ENCODE measurements at places on chromosomes 3 and 15. TPM values are rescaled to one million over a fixed set of nuclear protein-coding genes. Genes with fewer than 3 reads are reported as not detected.
A peak's percentile ranks its signal among the peaks of the same experiment; 100 is the strongest.

DNA sequence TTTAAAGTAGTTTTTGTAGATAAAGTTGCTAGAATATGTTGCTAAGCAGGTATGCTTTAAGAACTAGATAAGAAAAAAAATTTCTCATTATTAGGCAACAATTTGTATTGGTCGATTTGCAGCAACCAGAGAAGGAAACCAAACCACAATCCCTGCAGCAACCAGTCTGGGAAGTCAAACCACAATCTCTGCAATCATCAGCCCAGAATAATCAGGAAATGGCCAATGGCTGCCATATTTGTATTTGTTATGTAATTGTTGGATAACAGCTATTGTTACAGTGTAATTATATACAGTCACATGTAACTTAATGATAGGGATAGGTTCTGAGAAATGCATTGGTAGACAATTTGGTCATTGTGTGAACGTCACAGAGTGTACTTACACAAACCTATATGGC, 23.6 kb downstream of the STXBP5L start:
- H3K4me1 ChIP-seq, result no peaks in the 10 kb centered on the region
- no peak overlapping the region for H3K4me3 ChIP-seq
- no peaks in the 10 kb centered on the region for H3K27me3 ChIP-seq
- no peaks in the 10 kb centered on the region for H3K36me3 ChIP-seq

Gene KIF7
- total RNA-seq, result 8.2 TPM

- H3K36me3 ChIP-seq, result no peaks in the 10 kb centered on the region
- H3K4me3 ChIP-seq, result no peak overlapping the region
- H3K27ac ChIP-seq, result no peak overlapping the region
- H3K4me1 ChIP-seq, result peaks cover 11% of the 10 kb centered on the region
- H3K27me3 ChIP-seq, result no peaks in the 10 kb centered on the region
These were observed 8.6 kb upstream of the ZNF148 start for GRCh38 chr3:125383744-125384143.

- H3K4me3 ChIP-seq, result no peak overlapping the region
- H3K27ac ChIP-seq, result no peak overlapping the region
- H3K27me3 ChIP-seq, result peaks cover 1% of the 10 kb centered on the region
- no peaks in the 10 kb centered on the region for H3K36me3 ChIP-seq
These were observed 124.7 kb upstream of the FRMD4B start for GRCh38 chr3:69510481-69511030.

DNA sequence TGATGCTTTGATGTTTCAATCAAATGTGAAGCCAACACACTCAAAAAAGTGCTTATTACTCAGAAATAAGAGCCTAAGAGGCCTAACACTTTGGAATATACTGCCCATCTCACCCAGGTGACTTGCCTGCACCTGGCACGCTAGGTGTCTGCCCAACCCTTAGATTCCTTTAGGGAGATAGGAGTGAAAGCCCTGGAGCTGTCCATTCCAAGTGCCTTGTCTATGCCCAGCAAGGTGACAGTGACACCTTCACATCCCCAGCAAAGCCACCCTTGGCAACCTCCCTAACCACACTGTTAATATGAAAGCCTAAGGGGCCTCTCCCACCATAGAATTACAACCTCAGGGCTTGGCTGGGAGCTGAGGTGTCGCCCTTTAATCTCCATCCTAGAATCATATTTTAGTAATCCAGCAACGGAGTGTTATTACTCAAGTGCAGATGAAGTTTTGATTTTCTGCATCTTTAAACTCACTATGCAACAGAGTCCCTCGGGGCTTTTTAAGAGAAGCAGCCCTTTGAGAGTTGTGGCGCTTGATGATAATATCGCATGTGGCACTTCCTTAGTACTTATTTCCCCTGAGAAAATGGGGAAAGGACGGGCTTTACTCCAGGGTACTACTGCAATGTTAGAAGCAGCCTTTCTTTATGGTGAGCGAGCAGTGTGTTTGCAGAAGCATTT, 24.8 kb downstream of the ATP10A start:
- H3K27ac ChIP-seq, result no peak overlapping the region
- no peaks in the 10 kb centered on the region for H3K27me3 ChIP-seq
- H3K36me3 ChIP-seq, result no peaks in the 10 kb centered on the region
- DNase-seq, result no peak
- H3K4me1 ChIP-seq, result no peaks in the 10 kb centered on the region

- no peaks in the 10 kb centered on the region for H3K4me1 ChIP-seq
- peak; percentile 38 for DNase-seq
- H3K36me3 ChIP-seq, result no peaks in the 10 kb centered on the region
- H3K27me3 ChIP-seq, result no peaks in the 10 kb centered on the region
- H3K4me3 ChIP-seq, result no peak overlapping the region
- H3K27ac ChIP-seq, result no peak overlapping the region
These were observed 50.6 kb downstream of the GMNC start for GRCh38 chr3:190811775-190812480.

DNA sequence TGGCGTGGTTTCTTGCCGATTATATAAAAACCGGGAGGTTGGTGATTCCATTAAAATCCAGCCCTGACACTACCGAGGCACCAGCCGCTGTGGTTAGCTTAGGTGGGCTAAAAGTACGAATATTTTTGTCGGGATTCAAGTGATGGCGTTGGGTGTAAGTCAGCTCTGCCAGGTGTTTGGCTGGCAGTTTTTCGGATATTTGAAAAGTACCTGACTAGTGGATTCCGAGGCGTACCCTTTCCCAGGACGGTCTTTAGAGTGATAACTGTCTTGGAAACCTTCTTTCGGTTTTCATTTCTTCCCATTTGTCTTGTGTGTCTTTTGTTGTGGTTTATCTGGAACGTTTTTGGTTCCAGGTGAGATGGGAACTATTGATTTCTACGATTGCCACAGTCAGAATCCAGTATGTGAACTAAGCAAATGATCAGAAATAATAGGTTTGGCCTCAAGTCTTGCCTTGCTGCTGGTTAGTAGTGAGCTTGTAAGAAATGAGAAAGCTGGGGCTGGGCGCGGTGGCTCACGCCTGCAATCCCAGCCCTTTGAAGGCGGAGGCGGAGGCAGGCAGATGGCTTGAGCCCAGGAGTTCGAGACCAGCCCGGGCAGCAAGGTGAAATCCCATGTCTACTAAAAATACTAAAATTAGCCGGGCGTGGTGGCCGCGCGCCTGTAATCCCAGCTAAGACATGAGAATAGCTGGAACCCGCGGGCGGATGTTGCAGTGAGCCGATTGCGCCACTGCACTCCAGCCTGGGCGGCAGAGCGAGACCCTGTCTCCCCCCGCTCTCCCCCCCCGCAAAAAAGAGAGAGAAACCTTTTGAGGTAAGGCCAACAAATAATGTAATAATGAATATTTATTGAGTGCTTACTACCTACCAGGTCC, 1.4 kb downstream of the FYTTD1 start:
- H3K27ac ChIP-seq, result peak overlapping the region; percentile 49
- peak; percentile 16 for DNase-seq
- peaks cover 13% of the 10 kb centered on the region for H3K4me1 ChIP-seq

- no peaks in the 10 kb centered on the region for H3K36me3 ChIP-seq
- H3K27ac ChIP-seq, result no peak overlapping the region
- no peaks in the 10 kb centered on the region for H3K4me1 ChIP-seq
These were observed 75.9 kb downstream of the DGKG start for GRCh38 chr3:186286114-186286513.

Gene SOX14
- total RNA-seq, result not detected

DNA sequence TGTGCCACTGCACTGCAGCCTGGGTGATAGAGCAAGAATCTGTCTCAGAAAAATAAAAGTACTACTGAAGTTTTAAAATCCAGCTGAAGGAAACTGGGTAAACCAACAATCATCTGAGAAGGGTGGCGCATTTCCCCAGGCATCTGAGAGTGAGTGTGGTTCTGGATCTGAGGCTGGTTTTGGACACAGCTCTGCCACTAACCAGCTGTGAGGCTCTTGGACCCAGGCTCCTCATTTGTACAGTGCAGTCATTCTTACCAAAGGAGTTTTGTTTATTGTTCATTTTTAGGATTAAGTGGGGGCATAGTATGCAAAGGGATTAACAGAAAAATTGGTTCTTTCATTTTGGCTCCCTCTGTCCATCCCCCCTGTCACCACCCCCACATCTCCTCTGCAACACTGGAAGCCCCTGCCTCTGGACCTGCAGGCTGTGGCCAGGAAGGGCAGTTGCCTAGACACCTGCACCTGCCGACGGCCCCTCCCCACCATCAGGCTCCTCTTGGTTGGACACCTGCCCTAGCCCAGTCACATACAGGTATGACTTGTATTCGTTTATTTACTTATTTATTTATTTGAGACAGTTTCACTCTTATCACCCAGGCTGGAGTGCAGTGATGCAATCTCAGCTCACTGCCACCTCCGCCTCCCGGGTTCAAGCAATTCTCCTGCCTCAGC, 8.8 kb downstream of the NUP210 start:
- no peaks in the 10 kb centered on the region for H3K36me3 ChIP-seq
- no peak overlapping the region for H3K27ac ChIP-seq
- DNase-seq, result no peak
- H3K27me3 ChIP-seq, result no peaks in the 10 kb centered on the region
- no peaks in the 10 kb centered on the region for H3K4me1 ChIP-seq

Gene MAP1A
- total RNA-seq, result 0.88 TPM

DNA sequence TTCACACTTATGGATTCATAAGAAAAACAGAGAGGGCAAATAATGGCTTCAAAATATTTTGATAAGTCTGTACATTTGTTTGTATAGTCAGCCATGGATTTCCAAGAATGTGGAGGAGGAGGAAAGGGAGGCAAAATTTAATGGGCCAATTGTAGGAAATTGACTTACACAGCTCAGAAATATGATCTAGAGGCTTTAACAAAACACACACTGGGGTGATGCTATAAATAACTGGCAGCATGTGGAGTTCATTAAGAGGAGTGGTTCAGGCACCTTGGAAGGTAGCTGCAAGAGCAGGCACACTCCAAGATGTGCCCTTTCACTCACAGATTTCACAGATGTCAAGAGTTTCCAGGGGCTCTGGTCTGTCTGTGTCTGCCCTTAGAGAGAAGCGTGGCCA, 193.4 kb upstream of the RASGRP1 start:
- no peaks in the 10 kb centered on the region for H3K27me3 ChIP-seq
- no peaks in the 10 kb centered on the region for H3K4me1 ChIP-seq
- no peak overlapping the region for H3K4me3 ChIP-seq
- DNase-seq, result no peak

GRCh38 chr3:100709842-100710260, 557 bp downstream of the TFG start:
- peaks cover 21% of the 10 kb centered on the region for H3K4me1 ChIP-seq
- peak; percentile 59 for DNase-seq

DNA sequence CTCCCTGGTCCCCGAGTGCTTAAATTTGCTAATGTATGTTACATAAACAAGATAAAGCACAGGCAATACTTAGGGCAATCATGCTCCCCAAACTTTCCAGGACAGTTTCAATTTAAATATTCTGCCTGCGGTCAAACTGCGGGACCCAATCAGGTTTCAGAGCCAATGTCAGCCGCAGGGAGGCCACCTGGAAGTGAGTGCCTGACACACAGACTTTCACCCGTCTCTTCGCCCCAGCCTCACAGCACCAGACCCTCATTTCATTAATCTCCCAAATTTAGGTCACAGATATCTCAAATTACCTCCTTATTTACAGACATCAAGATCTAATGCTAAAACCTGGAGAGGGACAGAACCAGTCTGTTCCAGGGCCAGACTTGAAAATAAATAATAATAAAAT, 107.2 kb upstream of the ALDH1A3 start:
- DNase-seq, result no peak
- no peak overlapping the region for H3K27ac ChIP-seq
- H3K4me3 ChIP-seq, result no peak overlapping the region
- no peaks in the 10 kb centered on the region for H3K27me3 ChIP-seq
- H3K4me1 ChIP-seq, result no peaks in the 10 kb centered on the region

GRCh38 chr3:161854232-161854771, 357.7 kb downstream of the OTOL1 start:
- H3K27ac ChIP-seq, result peak overlapping the region; percentile 22
- H3K36me3 ChIP-seq, result no peaks in the 10 kb centered on the region
- no peaks in the 10 kb centered on the region for H3K27me3 ChIP-seq
- H3K4me1 ChIP-seq, result peaks cover 16% of the 10 kb centered on the region

GRCh38 chr3:20511863-20512505, 326.0 kb upstream of the SGO1 start:
- no peak overlapping the region for H3K4me3 ChIP-seq
- H3K36me3 ChIP-seq, result no peaks in the 10 kb centered on the region
- no peaks in the 10 kb centered on the region for H3K27me3 ChIP-seq
- H3K27ac ChIP-seq, result no peak overlapping the region
- DNase-seq, result peak; percentile 22

Gene ITIH1
- not detected for total RNA-seq

GRCh38 chr3:52930748-52931147, 33.4 kb upstream of the STIMATE start:
- 0 out of 2 replicates have a peak, but pooled peaks cover 4% of the 10 kb centered on the region for H3K4me1 ChIP-seq
- H3K27ac ChIP-seq, result no peak overlapping the region
- H3K4me3 ChIP-seq, result no peak overlapping the region

DNA sequence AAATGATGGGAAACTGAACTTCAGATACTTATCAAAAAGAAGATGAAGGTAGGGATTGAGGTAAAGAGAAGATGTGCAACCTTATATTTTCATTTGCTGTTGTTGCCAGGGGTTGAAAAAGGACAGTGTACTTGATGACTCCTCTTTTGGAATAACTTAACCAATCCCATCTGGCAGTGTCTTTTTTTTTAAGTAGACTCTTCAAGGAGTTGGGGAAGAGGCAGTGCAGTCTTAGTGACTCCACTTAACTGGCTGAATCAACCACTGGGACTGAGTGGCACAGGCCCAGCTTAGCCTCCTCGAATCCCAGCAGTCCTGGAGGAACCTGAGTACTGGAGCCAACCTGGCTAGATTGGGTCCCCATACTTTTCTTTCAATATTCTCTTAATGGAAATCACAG, 27.3 kb upstream of the FILIP1L start:
- no peak for DNase-seq
- H3K27ac ChIP-seq, result no peak overlapping the region
- H3K4me1 ChIP-seq, result no peaks in the 10 kb centered on the region
- H3K27me3 ChIP-seq, result no peaks in the 10 kb centered on the region
- no peak overlapping the region for H3K4me3 ChIP-seq

Gene SLCO3A1
- not detected for total RNA-seq

Gene ZBED2
- total RNA-seq, result 0.14 TPM

DNA sequence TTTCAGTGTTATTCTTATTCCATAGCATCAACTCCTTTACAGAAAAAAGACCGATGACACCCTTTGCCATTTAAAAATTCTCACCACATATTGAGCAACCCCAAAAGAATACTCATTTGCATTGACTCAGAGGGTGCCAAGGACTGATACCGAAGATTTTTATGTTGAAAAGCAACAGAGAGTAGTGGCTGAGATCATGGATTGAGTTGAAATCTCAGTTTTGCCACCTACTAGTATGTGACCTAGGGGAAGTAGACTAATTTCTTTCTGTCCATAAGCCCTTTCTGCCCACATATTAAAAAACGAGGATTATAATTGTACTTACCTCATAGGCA, 313.9 kb upstream of the SATB1 start:
- no peaks in the 10 kb centered on the region for H3K36me3 ChIP-seq
- DNase-seq, result no peak
- no peaks in the 10 kb centered on the region for H3K27me3 ChIP-seq
- H3K4me1 ChIP-seq, result no peaks in the 10 kb centered on the region
- H3K27ac ChIP-seq, result no peak overlapping the region
- no peak overlapping the region for H3K4me3 ChIP-seq
